Large intestine (tissue), 12 donors: ENCODE measurements at places on chromosomes 11 and 22. TPM values are rescaled to one million over a fixed set of nuclear protein-coding genes. Genes with fewer than 3 reads are reported as not detected.
A peak's percentile ranks its signal among the peaks of the same experiment; 100 is the strongest.

The CRYAB gene
- 31.9 TPM for polyA plus RNA-seq

The RBMXL2 gene
- polyA plus RNA-seq, result 0.45 TPM

The APOA5 gene
- polyA plus RNA-seq, result 0.09 TPM

DNA sequence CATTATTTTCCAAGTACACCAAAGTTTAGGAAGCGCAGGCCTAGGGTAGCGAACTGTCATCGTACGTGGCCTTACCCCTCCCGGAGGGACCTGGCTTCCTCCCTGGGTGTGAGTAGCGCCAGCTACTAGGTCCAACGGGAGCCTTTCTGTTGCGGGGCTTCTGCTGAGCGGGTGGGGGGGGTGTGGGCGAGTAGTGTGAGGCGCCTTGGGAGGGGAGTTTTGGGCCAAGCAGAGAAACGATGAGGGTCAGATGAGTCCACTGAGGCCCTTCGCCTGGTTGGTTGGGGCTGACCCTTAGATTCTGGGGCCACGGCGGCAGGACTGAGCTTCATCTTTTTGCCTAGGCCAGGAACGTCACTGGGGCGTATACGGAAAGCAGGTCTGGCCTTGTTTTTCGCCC is 868 bp downstream of the TEF start:
- DNase-seq, result no peak

GRCh38 chr11:115501502-115501892 is 2.7 kb downstream of the CADM1 start:
- DNase-seq, result no peak

DNA sequence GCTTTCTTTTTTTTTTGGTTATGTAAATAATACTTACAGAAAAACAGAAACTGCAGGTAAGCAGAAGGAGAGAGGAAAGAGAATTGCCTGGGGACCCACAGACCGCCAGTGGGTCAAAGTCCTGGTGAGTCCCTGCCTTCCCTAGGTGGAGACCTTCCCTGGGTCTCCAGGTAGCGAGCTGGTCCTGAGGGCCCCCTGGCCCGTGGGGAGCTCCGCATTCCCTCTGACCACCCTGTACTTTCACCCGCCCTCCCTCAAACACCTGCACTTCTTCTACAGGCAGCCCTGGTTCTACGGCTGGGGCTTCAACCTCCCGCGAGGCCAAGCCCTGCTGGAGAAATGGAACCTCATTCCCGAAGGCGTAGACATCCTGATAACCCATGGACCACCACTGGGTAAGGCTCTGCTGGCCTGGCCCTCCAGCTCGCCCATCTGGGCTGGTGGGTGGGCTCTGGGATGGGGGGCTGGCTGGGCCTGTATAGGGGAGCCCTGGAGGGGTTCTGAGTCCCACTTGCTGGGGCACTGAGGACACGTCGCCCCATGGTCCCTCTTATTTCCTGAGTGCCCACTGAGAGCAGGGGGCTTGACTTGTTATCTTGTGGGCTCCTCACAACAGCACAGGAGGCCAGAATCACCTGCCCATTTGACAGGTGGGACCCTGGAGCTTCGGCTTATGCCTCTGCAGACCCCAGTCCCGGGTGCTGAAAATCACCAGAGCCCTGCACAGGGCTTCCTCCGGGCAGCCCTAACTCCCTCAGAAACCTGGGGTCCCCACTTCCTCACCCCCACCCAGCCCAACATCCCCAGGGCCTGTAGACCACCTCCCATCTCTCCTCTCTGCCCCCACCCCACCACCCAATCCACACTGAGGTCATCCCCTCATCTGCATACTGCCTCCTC is 86.4 kb downstream of the MPPED1 start:
- no peak for DNase-seq

DNA sequence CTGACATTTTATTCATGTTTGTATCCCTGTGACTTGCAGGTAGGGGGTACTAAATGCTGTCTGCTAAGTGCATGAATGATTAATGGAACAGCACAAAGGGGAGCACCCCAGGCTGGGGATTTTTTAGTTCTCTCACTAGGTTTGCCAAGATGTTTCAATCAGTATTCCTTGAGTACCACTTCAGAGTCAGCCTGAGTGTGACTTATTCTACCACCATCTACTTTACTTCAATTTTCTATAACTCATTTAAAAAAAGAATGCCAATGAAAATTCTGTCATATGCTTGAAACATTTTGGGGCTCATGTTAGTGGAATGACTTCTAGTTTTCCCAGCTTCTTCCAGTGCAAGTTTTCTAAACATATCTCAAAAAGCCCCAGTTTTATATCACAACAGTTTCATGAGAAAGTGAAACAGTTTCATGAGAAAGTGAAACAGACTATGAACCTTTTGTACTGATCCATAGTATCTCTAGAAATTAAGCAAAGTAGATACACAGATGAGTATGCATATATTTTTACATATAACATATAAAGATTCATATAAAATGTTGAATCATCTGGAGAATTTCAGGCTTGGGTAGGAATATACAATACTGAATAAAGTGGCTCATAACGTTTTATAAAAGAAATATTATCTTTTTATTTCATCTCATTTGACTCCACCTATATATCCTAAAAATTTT is 252.4 kb downstream of the GRM5 start:
- no peak for DNase-seq

- no peak for DNase-seq
Observed at GRCh38 chr22:26045860-26046259, 123.4 kb upstream of the SEZ6L start.

DNA sequence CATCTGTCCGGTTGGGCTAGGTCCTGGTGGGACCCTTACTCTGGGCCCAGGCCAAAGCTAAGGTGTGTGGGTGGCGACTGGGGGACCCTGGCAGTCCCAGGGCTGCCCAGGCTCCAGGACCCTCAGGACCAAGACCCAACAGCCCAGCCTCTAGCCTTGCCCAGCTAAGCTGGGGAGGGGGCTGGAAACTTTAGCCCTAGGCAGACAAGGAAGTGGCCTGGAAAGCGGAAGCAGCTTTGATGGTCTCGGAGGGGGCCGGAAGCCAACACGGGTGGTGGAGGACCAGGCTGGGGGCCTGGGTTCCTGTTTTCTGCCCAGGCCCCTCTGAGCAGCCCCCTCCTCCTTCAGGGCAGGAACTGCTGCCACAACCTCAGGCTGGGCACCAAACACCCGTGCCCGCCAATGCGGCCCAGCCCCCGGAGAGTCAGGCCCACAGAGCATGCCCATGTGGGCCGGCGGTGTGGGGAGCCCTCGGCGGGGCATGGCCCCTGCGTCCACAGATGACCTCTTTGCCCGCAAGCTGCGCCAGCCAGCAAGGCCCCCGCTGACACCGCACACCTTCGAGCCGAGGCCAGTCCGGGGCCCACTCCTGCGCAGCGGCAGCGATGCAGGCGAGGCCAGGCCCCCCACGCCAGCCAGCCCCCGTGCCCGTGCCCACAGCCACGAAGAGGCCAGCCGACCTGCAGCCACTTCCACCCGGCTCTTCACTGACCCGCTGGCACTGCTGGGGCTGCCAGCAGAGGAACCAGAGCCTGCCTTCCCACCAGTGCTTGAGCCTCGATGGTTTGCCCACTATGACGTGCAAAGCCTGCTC is 2.8 kb downstream of the SIPA1 start:
- no peak for DNase-seq

DNA sequence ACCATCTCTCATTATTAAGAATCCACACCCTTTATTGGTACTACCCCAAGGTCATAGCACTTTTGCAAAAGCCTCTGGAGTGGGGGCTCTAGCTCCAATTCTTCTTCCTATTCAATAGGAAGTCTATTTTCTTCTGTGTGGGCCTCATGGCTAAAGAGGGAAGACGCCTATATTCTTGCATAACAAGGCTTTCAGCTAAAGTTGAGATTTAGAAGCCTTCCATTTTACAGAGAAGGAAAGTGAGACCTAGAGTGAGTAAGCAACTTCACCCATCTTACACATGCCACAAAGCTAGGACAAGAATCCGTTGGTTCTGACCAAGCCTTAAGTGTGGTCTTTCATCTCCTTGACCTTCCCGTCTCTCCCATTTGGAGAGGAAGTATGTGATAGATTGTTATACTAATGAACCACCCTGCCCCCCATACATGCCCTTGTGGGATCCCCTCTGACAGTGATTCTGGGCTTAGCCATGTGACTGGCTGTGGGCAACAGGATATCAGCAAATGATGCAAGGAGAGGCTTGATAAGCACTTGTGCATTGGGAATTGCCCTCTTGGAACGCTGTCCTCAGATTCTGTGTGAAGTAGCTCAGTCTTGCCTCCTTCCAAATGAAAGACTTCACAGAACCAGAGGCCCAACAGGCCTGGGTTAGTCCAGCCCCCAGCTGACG is 12.3 kb downstream of the BACE1 start:
- peak; percentile 66 for DNase-seq
